Stimulated activated CD4-positive, alpha-beta T cell treated with anti-CD3 and anti-CD28 coated beads, Interleukin-1b, Interleukin-23, amount 100 ng/mL, for 1 hour (primary cell): ENCODE measurements at places on chromosomes 2 and 18.

GRCh38 chr2:102368461-102369109 is 13.0 kb downstream of the IL18R1 start:
- no peak for DNase-seq

DNA sequence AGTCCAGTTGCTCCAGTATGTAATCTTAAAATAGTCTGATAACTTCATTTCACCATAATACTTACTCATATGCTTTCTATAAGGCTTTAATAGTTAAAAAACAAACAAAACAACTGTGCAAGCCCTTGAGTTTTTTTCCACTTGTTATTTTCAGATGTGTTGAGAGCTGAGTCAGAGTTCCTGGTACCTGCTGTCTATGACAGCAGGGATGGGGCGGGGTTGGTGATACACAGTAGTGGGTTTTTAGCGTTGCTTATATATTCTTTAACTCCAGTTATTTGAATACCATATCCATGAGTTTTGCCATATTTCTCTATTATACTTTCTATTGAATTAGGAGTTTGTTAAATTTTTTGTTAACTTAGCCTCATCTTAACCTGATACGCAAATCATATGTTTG is 5.0 kb downstream of the NAPG start:
- no peak for DNase-seq

DNA sequence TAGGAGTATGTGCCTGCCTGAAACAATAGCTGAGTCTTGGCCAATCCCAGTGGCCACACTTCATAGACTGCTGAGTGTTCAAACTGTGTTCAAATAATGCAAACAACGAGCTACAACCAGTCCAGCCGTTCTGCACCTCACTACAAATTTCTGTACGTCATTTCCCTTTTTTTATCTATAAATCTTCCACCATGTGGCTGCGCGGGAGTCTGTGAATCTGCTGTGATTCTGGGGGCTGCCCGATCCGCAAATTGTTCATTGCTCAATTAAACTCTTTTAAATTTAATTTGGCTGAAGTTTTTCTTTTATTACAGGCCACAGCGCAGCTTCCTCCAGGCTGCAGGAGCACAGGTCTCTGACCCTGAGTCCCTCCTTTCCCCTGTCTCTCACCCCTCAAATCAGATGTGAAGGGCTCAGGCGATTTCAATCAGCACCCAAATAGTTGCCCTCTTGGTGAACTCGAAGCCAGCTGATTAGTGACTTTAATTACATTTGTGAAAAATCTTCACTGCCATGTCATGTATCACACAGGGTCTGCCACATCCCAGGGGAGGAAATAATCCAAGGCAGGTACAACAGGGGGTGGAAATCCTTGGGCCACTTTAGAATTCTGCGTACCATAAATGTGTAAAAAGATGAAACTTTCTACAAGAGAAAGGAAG is 145.6 kb downstream of the NDUFA10 start:
- no peak for DNase-seq

GRCh38 chr2:40178971-40179370 is 272.9 kb downstream of the SLC8A1 start:
- no peak for DNase-seq

DNA sequence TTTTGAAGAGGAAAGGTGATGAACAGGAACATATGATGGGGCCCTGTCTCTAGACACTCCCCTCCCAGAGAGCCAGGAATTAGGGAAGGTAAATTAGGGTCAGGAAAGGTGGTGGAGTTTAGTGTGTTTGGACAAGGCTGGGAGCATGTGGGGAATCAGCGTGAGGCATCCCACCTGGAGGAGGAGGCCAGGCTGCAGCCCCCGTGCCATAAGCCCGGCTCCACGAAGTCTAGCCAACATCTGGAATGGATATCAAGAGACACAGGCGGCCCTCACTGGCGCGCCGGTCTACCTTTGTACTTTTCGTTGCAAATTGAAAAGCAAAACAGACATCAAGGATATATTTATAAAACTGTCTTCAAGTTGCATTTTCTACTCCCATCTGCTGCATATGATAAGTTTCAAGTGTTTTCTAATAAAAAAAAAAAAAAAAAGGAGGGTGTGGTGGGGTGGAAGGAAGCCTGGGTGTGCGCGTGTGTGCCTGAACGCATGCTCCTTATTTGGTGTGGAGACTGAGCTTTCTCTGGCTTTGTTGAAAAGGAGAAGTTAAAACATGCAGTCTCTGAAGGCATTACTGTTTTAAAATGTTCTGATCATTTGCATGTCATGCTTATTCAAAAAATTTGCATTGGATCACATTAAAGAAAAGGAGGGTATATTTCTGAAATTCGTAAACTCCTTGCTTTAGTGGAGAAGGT is 546.7 kb upstream of the ID2 start:
- no peak for DNase-seq
